ENCODE measurements at places on chromosomes 16 and 17.

DNA sequence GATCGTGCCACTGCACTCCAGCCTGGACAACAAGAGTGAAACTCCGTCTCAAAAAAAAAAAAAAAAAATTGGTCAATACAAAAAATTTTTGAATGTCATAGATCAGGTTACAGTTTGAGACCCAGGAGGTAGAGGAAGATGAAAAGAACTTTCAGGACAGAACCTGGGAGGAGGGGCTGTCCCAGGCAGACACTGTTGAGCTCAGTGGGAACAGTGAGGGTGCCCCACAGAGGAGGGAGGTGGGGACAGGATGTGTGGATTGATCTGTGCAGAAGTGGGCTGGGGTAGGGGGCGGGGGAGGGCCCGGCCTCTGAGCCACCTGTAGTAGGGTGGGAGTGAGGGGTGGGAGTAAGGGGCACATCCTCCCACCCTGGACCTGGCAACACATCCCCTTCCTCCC, 58.3 kb downstream of the PRMT7 start:
- no peak for DNase-seq

DNA sequence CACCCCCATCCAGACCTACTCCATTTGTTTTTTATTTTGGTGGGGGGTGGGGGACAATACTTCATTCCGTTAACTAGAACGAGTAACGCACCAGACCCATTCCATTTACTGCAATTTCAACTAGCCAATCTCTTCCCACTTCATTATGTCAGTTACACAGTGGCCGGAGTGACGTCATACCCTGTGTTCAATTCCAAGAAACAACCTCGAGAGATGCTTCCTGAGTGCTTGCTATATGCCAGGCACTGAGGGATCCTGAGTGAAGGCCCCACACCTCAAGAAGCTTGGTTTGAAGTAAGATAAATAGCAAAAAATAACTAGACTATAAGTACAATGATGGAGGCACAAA, 9.1 kb upstream of the SIAH1 start:
- DNase-seq: no peak

DNA sequence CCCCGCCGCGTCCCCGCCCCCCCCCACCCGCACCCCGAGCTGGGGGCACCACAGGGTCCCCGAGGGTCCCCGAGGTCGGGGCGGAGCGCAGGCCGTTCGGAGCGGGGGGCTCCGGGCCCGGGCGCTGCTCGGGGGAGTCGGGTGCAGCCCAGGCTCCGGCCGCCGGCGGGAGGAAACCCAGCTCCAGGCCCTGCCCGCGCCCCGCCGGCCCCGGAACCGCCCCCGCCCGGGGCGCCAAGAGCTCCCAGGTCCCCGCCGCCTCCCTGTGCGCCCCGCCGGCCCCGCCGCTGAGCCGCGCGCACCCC, 33.2 kb upstream of the RPH3AL start:
- DNase-seq: no peak

DNA sequence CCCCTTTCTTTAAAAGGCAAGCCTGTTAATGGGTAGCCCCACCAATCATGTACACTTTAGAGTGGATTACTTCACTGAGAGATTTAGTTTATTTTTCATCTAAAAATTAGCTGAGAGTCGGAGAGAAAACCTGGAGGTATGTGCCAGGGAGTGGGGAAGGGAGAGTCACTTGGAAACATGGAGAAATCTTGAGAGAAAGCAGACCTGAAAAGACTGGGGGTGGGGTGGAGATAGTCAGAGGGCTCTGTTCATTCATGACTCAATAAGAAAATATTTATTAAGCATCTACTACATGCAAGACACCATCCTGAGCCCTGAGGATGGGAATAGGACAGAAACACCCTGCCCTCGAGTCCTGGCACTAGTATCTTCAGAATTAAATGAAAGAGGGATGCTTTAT, 27.4 kb upstream of the RCVRN start:
- DNase-seq: no peak

DNA sequence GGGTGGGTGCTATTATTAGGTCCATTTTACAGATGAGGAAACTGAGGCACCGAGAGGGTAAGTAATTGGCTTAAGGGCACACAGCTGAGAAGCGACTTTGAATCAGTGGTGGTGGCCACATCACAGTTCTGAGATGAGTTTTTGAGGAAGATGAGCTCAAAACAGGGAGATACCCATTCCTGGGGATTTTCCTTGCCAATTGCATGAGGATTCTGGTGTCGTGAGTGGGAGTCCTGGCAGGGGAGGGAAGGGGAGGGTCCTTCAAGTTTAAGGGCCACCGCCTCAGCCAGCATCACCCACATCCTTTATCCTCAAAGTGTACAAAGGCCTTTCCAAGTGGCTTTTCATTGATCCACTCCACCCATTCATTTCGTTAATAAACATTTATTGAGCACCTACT, 45.3 kb downstream of the IL21R start:
- no peak for DNase-seq

GRCh38 chr17:67210915-67211314, 34.1 kb downstream of the HELZ start:
- no peak for DNase-seq

DNA sequence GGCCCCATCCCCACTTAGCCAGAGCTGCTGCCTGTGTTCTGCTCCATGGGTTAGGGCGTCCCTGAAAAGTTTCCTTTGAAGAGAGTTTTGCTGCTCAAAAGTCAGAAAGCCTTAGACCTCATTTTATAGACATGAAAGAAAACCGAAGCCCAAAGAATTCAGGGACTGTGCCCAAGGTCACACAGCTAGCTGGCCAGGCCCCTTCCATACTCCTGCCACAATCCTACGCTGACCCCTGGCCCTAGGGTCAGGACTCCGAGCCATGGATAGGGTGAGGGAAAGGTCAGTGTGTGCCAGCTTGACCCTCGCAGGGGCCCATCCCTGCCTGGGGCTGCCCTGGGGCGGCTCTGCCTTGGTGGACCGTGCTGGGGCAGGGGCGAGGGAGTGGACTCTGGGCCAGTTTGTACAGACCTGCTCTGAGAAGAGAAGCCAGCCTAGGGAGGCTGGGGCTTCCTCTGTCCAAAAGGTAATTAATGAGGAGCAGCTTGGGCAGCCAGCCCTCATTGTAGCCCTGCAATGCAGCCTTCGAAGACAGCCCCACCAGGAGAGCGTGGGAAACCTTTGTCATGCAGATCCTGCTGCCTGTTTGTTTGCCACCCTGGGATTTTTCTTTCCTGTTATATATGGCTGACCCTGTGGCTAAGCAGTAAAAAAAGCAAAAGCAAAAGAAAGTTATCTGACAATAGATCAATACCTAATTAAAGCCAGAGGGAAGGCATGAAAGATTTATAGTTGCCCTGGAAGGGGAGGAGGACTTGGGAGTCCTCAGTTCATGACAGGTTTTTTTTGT, 37.4 kb downstream of the RHBDL3 start:
- DNase-seq: no peak

- no peak for DNase-seq
These were observed 147.7 kb upstream of the WSCD1 start for GRCh38 chr17:5922476-5922875.

GRCh38 chr16:29915590-29916247, 10.3 kb downstream of the KCTD13 start:
- DNase-seq: no peak

GRCh38 chr16:68719993-68720489, 17.1 kb upstream of the CDH1 start:
- DNase-seq: no peak

GRCh38 chr17:604115-604450, 110.6 kb downstream of the VPS53 start:
- no peak for DNase-seq

- no peak for DNase-seq
These were observed 10.2 kb upstream of the SEC14L5 start for GRCh38 chr16:4947722-4948503.

DNA sequence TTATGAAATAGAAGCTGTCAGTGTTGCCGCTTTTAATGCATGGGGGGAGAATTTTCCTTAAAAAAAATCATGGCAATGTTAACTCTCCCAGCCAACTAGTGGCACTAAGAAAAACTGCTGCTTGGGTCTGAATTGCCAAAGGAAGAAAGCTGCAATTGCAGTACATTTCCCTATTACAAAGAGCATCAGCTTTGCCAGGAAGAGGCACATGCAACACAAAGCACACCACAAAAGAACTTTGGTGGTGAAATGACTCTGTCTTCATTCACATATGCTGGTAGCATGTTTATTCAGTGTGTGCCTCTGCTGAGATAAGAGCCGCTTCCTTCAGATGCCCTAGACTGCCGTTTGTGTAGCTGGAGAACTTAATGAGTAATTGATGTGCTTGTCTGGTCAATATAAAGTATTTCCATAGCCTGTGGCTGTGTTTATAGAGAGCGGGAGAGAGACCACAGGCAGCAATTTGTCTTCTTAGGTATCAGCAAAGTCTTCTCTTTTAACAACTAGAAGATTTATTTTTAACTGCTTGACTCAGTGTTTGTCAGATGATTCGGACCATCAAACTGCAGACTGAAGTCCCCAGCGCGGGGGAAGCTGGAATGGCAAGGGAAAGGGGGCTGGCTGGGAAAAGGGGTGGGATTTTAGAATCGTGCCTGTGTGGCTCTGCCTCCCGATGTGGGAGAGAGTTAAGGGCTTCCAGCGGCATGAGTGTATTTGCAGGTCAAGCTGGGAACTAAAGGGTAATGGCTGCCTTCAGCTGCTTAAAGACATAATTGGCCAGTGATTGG, 115.1 kb downstream of the MRTFB start:
- no peak for DNase-seq

DNA sequence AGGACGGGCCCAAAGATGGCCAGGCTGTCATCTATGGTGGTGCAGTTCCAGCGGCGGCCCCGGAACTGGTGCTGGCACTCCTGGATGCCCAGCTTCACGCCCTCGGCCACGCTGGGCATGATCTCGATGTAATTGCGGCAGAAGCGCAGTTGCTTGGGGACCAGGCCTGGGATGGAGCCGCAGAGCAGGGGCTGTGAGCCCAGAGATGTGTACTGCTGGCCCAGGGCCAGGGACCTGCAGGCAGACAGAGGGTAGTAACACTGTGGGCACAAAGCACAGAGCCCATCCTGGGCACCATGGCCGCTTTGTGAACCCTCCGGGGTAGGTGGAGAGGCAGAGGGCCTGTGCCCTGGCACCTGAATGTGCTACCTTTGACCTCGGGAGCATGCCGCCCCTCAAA, 44.8 kb downstream of the WNT3 start:
- DNase-seq: no peak

DNA sequence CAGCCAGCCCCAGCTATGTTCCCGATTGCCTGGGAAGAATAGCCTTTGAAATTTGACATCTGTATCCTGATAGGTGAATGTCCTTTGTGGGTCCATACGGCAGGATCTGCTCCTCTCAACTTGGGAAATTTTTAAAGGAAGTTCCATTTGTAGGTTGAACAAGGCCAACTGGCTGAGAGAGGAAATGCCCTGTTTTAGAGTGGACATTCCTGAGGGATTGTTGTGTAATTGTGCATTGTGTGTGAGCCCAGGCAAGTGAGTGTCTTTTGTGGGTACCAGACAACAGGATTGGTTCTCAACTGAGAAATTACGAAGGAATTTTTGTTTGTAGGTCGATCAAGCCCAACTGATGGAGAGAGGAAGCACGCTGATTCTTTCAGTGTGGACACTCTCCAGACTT, 2.6 kb upstream of the CPHXL2 start:
- DNase-seq: no peak

DNA sequence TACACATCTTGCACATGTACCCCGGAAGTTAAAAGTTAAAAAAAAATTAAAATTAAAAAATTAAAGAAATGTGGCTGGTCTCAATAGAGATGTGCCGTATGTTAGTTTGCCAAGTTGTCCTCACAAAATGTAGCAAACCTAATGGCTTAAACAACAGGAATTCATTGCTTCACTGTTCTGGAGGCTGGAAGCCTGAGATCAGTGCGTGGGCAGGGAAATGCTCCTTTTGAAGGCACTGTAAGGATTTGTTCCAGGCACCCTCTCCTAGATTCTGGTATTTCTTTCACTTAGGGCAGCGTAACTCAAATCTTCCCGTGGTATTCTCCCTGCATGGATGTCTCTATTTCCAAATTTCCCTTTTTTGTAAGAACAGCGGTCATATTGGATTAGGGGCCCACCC, 32.7 kb upstream of the MON1B start:
- DNase-seq: no peak

DNA sequence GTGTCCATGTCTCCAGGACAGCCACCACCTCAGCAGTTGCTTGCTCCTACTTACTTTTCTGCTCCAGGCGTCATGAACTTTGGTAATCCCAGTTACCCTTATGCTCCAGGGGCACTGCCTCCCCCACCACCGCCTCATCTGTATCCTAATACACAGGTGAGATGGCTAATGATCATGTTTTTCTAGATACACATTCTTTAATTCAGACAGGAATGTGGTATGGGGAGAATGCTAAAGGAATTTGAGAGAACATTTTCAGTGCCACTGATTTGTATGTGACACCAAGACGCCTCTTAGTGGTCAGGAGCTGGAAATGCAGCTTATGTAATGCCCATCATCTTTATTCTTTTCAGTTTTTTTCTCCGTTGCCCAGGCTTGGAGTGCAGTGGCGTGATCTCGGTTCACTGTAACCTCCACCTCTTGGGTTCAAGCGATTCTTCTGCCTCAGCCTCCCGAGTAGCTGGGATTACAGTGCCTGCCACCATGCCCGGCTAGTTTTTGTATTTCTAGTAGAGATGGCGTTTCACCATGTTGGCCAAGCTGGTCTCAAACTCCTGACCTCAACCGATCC, 8.9 kb upstream of the RAPGEFL1 start:
- no peak for DNase-seq

- no peak for DNase-seq
These were observed 27.1 kb upstream of the SCNN1B start for GRCh38 chr16:23274968-23275367.

DNA sequence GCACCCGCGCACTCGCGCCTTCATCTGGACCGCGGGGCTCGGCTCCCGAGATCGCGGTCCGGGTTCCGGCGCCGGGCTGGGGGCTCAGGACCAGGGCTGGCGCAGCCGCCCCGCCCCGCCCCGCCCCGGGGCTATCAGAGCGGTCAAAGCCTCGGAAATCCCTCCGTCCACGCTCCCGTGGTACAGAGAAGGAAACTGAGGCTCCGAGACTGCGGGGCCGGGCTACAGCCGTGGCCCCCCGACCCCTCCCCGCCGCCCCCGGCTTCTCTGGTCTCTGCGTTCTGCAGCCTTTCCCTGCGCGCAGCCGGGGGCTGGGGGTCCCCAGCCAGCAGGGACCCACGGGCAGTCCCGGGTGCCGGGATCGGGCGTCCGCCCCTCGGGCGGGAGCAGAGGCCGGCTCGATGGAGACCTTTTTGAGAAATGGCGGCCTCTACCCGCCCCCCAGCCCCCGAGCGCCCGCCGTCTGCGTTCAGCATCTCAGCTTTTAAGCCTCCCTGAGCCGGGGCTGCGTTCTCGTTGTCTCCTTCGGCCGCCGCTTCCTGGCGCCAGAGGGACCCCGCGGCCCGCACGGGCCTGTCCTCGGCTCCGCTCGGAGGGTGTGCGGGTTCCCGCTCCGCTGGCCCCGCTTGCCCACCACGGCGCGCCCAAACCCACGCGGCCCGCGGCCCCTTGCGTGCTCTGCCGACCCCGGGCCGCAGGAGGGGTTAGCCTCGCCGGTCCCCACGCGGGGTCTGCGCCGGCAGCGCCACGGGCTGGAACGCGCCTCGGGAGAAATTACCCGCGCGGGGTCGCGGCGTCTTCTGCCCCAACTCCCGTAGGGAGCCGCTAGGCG, 1.5 kb upstream of the NPTX1 start:
- DNase-seq: no peak

GRCh38 chr16:57115168-57115513, 22.8 kb downstream of the CPNE2 start:
- no peak for DNase-seq

- DNase-seq: no peak
These were observed 40.5 kb upstream of the ACSF3 start for GRCh38 chr16:89052890-89053724.
